ENCODE measurements at places on chromosomes 4 and X. TPM values are rescaled to one million over a fixed set of nuclear protein-coding genes. Genes with fewer than 3 reads are reported as not detected.

Gene SSX4
- not detected for total RNA-seq

Gene KIF4A
- total RNA-seq = 30.3 TPM

Gene BRS3
- total RNA-seq = not detected

Gene GLOD5
- total RNA-seq = not detected

Gene USP17L10
- not detected for total RNA-seq

Gene NAP1L2
- 1.9 TPM for total RNA-seq

Gene RAB33A
- 34.6 TPM for total RNA-seq

Gene GABRA4
- total RNA-seq = not detected

Gene ARFIP1
- 14.0 TPM for total RNA-seq

Gene MAML3
- 1.3 TPM for total RNA-seq

Gene ATP2B3
- not detected for total RNA-seq

Gene RGN
- not detected for total RNA-seq

Gene CXXC4
- not detected for total RNA-seq

Gene RIPPLY1
- total RNA-seq = not detected

Gene MAGEE1
- 3.7 TPM for total RNA-seq

Gene TMPRSS11B
- total RNA-seq = not detected

Gene FDCSP
- total RNA-seq = not detected

Gene HSPA4L
- total RNA-seq = 2.4 TPM

Gene ZNF630
- total RNA-seq = 4.3 TPM

Gene SUPT20HL2
- not detected for total RNA-seq

Gene MMGT1
- 14.6 TPM for total RNA-seq

Gene XPNPEP2
- total RNA-seq = 0.45 TPM

Gene TTC29
- not detected for total RNA-seq

All from activated T-helper 17 cell treated with anti-CD3 and anti-CD28 coated beads, Interleukin-2, amount 50 U/mL, for 72 hours (primary cell).